ENCODE measurements at places on chromosomes 12 and 14.
A peak's percentile ranks its signal among the peaks of the same experiment; 100 is the strongest.

- DNase-seq = no peak
These were observed 261.5 kb downstream of the PCNX1 start for GRCh38 chr14:71168564-71169427.

DNA sequence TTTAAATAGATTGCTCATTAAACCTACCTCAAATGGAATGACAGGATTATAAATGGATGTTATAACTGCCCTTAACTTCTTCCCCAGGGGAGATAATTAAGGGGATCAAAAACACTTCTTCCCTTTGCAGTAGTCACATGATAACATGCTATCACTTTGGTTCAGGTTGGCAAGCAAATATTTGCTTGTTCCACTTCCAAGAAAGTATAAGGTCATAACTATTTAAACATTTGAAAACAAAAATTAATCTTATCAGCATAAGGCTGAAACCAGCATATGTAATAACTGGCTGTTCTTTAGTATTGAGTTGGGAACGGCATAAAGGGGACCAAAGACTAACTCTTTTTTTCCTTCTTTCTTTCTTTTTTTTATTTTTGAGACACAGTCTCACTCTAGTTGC, 2.4 kb upstream of the LYZ start:
- DNase-seq = no peak

DNA sequence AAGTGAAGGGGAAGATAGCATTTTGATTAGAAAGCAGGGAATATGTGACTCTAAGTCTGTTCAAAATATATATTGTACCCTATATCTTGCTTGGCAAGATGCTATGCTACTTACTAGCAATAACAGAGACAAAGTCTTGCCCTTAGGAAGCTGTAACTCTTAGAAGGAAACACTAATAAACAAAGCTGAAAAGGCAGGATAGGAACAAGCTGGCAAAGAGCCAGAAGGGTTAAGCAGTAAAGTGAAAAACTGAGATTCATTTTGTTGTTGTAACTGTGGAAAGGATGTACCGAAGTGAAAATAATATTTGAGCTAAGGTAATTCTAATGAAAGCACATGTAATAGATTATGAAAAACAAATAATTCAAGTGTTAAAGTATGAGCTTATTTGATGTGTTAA, 527.1 kb upstream of the FLRT2 start:
- no peak for DNase-seq

DNA sequence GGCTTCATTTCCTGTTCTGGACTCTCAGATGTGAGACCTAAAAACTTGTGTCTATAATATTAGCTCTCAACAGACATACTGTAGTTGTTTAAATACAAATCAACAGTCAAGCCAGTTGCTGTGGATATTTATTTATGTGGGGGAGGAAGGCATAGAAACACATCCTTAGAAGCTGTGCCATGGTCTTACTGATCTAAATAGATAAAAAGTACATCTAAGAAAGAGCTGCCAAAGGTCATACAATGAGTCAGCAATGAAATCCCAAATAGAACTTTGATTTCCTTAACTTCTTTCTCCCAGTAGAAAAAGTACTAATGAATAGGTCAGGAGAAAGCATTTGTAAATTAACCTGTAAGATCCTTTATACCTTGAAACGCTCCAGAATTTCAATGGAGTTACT, 185.1 kb downstream of the AKAP6 start:
- DNase-seq = no peak

DNA sequence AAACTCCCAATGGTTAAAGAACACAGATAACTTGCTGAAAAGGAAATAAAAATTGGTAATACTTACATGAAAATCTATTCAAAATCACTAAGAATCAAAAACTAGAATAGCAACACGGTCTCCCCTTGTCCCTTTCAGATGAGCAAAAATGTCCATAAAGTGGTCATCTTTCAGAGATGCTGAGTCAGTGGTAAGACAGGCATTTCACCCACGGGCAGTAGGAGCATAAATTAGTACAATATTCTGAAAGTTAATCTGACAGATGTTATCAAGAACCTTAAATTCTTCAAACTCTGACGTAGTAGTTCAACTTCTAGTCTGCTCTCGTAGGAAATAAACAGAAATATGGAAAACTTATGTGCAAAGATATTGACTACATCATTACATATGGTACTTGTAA, 33.1 kb upstream of the GNPNAT1 start:
- DNase-seq = no peak

DNA sequence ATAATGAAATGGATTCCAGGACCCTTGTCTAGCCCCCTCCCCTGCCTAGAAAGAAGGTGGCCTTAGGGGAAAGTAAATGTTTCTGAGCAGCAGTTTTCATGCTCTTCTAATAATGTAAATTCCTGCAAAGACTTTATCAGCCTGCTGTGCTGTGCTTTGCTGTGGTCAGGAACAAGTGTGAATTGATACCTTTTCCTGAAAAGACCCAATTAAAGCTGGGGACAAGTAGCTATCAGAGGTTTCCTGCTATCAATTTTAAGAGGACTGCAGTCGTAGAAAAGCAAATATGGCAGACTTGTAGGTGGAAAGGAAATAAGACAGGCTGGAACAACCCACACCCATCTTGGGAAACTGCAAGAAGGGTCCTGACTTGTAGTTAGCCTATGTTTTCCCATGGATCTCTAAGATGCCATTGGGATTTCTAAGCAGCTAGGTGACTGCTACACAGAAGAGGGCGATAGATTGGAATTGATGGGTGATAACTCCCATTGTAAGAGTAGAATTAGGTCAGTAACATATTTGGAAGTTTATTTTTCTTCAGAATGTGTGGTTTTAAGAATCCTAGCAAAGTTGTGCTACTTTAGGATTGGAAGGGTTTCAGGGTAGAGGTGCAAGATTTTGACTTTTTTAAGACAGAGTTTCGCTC, 3.1 kb downstream of the DYNLL1 start:
- no peak for DNase-seq

DNA sequence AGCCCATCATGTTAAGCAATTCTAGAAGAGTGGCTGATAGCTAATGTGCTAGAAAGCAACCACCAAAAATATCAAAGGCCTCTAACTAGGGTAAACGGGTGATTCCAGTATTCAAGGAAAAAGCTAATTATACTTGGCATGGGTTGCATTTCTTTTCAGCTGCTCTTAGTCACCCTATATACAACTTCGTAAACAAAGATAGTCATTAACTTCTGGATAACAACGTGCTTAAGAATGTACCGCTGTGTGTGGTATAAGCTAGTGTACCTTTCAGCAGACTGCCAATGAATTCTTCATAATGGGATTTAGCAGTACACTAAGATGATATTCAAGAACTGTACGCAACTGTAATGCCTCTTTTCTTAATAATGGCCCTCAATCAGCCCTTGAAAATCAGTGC, 42.2 kb upstream of the SLC6A13 start:
- no peak for DNase-seq

DNA sequence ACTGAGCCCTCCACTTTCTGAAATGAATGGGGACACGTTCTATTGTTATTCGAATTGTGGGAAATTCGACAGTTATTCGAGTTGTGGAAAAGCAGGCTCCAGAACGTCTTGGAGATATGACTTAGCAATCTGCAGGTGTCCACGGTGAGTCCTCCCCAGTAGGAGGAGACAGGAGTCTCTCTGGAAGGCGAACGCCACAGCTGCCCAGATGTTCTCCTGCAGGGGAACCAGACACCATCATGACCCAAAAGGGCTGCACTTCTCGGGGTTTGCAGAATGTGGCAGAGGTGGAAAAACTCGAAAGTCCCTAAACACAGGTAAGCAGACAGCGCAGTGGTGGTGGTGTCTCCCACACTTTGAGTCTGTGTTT, 363.6 kb upstream of the SFSWAP start:
- no peak for DNase-seq

DNA sequence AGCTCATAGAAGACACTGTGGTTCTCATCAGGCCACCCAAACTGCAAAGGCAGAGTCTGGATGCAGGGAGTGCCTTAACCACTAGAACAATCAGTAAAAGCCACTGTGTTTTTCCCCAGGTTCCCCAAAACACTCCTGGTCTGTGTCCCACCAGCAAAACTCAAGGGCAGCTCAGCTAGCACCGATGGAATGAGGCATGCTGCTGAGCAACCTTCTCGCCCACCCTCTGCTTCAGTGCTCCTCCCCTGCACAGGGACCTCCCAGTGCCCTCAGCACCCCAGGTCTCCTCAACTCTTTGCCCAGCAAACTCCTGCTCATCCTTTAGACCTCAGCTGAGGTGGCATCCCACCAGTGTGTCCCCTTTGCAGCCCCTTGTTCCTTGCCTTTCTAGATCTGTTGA, 4.0 kb downstream of the KRT77 start:
- no peak for DNase-seq

DNA sequence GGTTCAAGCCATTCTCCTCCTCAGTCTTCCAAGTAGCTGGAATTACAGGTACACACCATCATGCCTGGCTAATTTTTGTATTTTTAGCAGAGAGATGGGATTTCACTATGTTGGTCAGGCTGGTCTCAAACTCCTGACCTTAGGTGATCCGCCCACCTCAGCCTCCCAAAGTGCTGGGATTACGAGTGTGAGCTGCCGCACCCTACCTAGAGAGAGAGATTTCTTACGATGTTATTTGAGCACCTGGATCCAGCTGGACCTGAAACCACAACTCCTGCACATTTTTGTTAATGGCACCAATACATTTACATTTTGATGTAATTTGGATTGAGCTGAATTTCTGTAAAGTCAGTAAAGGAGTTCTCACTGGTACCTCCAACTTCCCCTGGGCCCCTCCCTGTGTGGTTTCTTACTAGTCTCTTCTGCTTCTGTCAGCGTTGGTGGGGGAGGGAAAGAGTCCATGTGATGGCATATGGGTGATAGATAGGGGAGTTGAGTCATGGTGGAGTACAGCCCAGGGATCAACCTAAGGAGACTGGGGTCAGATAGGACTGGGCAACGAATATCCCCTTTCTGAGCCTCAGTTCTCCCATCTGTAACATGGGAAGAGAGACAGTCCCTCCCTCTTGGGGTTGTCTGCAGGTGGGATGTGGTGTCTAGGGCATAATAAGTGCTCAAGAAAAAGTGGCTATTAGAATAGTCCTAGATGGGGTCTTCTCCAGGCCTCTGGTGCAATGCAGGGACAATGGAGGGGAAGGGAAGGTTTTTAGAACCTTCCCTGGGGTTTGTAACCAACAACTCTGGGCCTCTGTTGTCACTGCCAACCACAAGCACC, 83.3 kb upstream of the MED13L start:
- no peak for DNase-seq

DNA sequence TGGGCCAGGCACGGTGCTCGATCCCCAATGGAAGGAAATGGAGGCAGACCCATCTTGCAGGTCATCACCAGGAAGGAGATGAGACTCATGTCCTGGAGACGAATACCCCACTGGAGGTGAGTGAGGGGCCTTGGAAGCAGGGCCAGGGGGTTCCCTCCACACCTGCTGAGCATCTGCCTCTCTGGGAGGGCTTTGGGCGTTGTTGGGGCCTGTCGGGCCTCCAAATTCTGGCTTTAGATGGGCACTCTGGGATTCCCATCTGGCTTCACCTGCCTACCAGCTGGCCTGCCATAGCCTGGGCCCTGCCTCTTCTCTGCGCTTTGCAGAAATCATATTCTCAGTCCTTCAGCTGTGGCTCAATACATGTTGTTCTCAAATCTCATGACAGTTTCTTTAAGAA, 13.9 kb downstream of the RTL1 start:
- DNase-seq = no peak

- DNase-seq = no peak
These were observed 40.1 kb downstream of the RFLNA start for GRCh38 chr12:124334976-124335375.

DNA sequence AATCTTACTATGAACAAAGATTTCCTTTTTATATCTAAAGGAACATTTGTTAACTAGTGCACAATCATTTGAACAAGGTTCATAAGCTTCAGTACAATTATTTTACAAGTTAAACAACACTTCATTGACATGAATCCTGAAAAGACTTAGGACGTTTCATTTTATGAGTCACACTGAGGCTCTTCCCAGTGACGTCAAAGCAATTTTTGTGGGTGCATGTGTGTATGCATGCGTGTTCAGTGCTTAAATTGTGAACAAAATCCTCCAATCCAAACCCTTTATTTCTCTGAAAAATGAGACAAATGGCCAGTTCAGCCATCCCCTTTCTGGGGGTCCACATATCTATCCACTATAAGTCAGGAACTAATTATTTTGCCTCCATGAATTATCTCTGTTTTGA, 2.9 kb downstream of the LMNTD1 start:
- DNase-seq = no peak

GRCh38 chr12:104351057-104351983, 47.8 kb downstream of the EID3 start:
- no peak for DNase-seq

- DNase-seq = no peak
These were observed 94.7 kb downstream of the GCH1 start for GRCh38 chr14:54807881-54808280.

GRCh38 chr14:32710731-32711680, 227.7 kb upstream of the NPAS3 start:
- DNase-seq = peak; percentile 60

- DNase-seq = no peak
These were observed 26.6 kb downstream of the TSPAN9 start for GRCh38 chr12:3103806-3104205.

DNA sequence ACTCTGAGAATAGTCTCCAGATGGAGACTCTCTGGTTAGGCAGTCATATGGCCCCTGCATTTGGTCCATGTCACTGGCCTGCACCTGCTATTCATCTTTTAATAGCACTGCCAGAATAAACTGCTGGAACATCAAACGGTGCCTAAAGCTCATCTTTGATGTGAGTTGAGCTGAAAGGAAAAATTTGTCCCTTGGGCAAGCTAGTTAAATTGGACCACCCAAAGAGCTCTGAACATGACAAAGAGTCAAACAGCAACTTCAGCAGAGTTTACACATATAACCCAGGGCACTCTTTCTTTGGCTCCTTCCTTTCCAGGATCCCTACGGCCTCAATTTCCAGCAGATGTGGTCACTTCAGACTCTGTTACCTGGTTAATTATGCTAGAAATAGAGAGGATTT, 269.9 kb downstream of the RPL10L start:
- no peak for DNase-seq

- no peak for DNase-seq
These were observed 210.6 kb downstream of the SLC6A15 start for GRCh38 chr12:84702001-84702400.

GRCh38 chr12:63965936-63966605, 121.6 kb downstream of the SRGAP1 start:
- DNase-seq = no peak

DNA sequence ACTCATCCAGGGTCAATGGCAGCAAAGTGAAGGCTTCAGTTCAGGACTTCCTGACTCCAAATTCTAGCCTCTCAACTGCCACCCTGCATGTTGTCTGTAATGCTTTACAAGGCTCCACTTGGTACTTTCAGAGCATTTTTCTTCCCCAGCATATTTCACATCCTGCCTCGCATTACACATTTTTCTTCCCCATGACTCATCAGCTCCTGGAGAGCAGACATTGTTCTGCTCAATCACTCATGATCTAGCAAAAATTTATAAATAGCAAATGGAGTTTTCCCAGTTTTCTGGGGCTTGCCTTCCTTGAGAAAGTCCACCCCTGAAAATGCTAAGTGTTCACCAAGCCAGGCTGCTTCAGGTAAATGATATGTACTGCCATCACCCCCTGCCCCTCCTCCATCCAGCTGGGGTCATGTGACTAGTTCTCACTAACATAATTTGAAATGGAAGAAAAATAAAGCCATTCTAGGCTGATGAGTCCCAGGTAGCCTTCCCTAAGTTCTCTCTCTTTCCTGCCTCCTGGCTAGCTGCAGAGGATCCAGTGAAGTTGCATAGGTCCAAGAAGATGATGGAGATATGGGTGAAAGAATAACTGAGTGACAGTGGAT, 69.4 kb downstream of the ARMH4 start:
- DNase-seq = no peak

- peak; percentile 81 for DNase-seq
These were observed 56.3 kb downstream of the FGD4 start for GRCh38 chr12:32455607-32456071.

- DNase-seq = peak; percentile 80
These were observed 11.1 kb upstream of the LGALS3 start for GRCh38 chr14:55117803-55118441.

Data from NCI-H1417 (cell line).